CD4-positive, alpha-beta memory T cell (primary cell): ENCODE measurements at places on chromosomes 12 and 14. TPM values are rescaled to one million over a fixed set of nuclear protein-coding genes. Genes with fewer than 3 reads are reported as not detected.

PRB2 gene
- total RNA-seq = not detected

KRT81 gene
- total RNA-seq = not detected

P2RX7 gene
- total RNA-seq = 7.0 TPM

OR4M1 gene
- not detected for total RNA-seq

KLHL33 gene
- total RNA-seq = 0.15 TPM

RNF212B gene
- not detected for total RNA-seq

CFAP73 gene
- total RNA-seq = not detected

ARF6 gene
- total RNA-seq = 124 TPM

ANKRD52 gene
- total RNA-seq = 44.5 TPM

ANO4 gene
- total RNA-seq = not detected

GRCh38 chr12:1530592-1531152, 63.7 kb downstream of the FBXL14 start:
- H3K27me3 ChIP-seq = peaks cover 30% of the 10 kb centered on the region
- H3K27ac ChIP-seq = no peak overlapping the region
- peak; percentile 15 for DNase-seq
- peaks cover 37% of the 10 kb centered on the region for H3K4me1 ChIP-seq
- H3K4me3 ChIP-seq = no peak overlapping the region

DNA sequence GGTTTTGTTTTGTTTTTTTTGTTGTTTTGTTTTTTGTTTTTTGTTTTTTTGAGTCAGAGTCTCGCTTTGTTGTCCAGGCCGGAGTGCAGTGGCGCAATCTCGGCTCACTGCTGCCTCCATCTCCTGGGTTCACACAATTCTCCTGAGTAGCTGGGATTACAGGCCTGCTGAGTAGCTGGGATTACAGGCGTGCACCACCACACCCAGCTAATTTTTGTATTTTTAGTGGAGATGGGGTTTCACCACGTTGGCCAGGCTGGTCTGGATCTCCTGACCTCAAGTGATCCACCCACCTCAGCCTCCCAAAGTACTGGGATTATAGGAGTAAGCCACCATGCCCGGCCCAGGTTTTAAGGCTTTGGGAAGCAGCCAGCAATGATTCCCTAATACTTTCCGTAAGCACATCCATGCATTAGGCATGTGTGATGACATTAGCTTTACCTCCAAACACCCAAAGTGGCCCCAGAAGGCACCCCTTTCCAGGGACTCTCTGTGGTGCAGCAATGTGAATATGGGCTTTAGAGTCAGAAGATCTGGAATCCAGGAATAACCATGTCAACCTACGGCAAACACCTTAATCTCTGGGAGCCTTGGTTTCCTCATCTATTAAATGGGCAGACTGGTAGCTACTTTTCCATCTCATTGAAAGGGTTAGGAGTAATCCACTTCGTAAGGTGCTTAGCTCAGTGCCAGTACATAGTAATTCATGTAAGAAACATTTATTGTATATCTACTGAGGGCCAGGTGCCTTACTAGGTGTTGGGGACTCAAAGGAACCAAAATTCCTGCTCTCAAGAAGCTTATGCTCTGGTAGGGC, 152.9 kb downstream of the ZFP36L1 start:
- no peak overlapping the region for H3K27ac ChIP-seq
- H3K27me3 ChIP-seq = no peaks in the 10 kb centered on the region
- no peak for DNase-seq
- H3K4me3 ChIP-seq = no peak overlapping the region

DNA sequence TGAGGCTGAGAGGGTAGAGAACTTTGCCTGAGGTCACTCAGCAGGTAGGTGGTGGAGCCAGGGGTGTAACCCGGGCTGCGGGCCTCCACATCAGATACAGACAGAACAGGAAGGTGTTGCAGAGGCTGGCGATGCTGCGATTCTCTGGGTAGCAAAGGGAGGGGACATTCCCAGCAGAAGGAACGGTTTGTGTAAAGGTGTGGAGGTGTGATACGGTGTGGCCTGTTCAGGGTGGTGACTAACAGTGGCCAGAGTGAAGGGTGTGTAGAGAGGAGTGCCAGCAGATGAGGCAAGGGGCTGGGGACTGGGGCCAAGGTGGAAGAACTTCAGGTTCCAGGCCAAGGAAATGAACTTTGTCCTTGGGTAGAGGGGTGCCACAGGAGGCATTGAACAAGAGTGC, 18.2 kb upstream of the FAIM2 start:
- H3K27me3 ChIP-seq = no peaks in the 10 kb centered on the region
- H3K4me3 ChIP-seq = no peak overlapping the region
- H3K4me1 ChIP-seq = no peaks in the 10 kb centered on the region
- DNase-seq = no peak

DNA sequence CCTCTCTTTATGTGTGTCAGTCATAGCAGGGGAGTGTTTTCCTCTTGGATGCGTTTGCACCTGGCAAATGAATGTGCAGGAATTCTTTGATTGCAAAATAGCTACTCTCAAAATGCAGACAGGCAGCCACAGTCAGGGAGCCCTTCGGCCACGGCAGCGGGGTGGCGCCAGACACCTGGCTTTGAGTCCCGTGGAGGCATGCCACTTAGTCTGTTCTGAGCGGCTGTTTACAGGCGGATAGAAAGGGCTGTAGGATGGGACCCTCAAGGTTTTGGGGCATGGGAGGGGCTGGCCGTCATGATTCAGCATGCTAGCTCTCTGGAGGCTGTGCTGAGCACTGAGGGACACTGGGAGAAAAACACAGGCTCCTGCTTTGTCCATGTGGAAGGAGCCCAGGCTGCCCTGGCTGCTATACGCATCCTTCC, 117.1 kb downstream of the SLC25A47 start:
- no peak overlapping the region for H3K27ac ChIP-seq
- H3K36me3 ChIP-seq = no peaks in the 10 kb centered on the region
- no peak for DNase-seq

DNA sequence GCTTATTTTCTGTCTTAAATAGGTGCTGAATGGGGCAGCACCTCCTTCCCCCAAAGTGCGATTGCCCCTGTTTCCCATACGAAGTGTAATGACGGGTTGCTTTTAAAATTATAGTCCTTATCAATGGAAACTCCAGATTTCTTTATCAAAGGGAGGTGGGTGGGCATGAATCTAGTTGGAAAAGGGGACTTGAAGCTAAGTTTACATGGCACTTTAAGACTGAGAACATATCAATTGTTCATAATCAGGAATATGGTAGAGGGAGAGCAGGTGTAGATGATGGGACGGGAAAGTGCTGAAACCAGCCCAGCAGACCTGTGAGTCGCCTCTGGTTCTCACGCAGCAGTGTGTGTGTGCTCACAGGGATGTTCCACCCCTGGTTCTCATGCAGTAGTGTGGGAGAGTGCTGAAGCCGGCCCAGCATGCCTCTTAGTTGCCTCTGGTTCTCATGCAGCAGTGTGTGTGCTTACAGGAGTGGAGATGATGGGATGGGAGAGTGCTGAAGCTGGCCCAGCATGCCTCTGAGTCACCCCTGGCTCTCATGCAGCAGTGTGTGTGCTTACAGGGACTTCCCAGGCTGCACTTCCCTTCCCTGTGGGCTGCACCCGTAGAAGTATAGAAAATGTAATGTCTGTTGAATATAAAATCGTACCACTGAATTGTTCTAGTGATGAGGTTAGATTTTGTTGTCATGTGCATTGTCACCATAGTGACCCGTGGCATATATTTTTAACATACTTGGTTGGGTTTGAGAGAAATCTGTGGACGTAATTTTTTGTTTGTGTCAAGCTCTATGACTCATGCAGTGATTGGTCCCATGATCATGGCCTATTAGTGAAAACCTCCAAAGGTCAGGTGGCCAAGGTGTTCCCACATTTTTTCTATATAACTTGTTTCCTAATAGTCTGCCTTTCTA, 51.6 kb downstream of the GPATCH2L start:
- no peak for DNase-seq
- H3K4me3 ChIP-seq = no peak overlapping the region
- peaks cover 10% of the 10 kb centered on the region for H3K36me3 ChIP-seq
- H3K27me3 ChIP-seq = no peaks in the 10 kb centered on the region
- no peak overlapping the region for H3K27ac ChIP-seq
- no peaks in the 10 kb centered on the region for H3K4me1 ChIP-seq

GRCh38 chr12:118237908-118238307, 102.0 kb downstream of the PEBP1 start:
- peaks cover 18% of the 10 kb centered on the region for H3K36me3 ChIP-seq
- no peak overlapping the region for H3K27ac ChIP-seq
- no peak overlapping the region for H3K4me3 ChIP-seq

- no peaks in the 10 kb centered on the region for H3K27me3 ChIP-seq
- no peak overlapping the region for H3K27ac ChIP-seq
- H3K4me3 ChIP-seq = no peak overlapping the region
- no peaks in the 10 kb centered on the region for H3K36me3 ChIP-seq
Measured at GRCh38 chr12:76158518-76159321, 74.2 kb upstream of the NAP1L1 start.

- no peak for DNase-seq
- H3K27me3 ChIP-seq = no peaks in the 10 kb centered on the region
- no peaks in the 10 kb centered on the region for H3K36me3 ChIP-seq
- H3K4me3 ChIP-seq = no peak overlapping the region
- H3K4me1 ChIP-seq = no peaks in the 10 kb centered on the region
Measured at GRCh38 chr12:63362791-63363190, 211.8 kb upstream of the AVPR1A start.

DNA sequence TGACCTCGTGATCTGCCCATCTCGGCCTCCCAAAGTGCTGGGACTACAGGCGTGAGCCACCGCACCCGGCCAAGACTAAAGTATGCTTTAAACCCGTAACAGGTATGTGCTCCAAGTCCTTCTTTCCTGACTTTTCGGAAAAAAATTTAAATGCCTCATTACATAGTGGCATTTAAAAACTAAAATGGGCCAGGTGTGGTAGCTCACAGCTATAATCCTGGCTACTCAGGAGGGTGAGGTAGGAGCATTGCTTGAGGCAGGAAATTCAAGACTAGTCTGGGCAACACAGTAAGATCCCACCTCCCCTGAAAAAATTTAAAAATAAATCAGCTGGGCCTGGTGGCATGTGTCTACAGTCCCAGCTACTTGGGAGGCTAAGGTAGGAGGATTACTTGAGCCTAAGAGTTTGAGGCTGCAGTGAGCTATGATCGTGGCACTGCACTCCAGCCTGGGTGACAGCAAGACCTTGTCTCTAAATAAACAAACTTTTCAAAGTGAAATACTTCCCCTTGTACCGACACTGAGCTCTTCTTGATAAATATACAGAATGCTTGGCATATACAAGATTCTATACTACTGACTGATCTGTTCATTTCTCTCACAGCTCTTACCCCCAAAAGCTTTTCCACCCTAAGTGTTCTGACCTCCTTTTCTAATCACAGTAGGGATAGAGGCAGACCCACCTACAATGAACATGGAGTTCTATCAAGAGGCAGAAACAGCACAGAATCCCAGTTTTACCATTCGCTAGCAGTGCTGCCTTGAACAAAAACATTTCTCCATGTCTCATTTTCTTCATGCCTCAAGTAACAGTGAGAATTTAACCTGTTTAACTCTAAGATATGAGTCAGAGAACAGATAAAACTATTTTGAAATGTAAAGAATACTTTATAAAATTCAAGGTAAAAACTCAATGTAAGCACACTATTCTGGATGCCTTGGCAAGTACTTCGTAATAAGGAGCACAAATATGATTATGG, 7.9 kb downstream of the PPP4R3A start:
- no peak overlapping the region for H3K27ac ChIP-seq
- peaks cover 92% of the 10 kb centered on the region for H3K4me1 ChIP-seq
- no peak overlapping the region for H3K4me3 ChIP-seq
- H3K36me3 ChIP-seq = no peaks in the 10 kb centered on the region
- no peak for DNase-seq
- H3K27me3 ChIP-seq = no peaks in the 10 kb centered on the region

DNA sequence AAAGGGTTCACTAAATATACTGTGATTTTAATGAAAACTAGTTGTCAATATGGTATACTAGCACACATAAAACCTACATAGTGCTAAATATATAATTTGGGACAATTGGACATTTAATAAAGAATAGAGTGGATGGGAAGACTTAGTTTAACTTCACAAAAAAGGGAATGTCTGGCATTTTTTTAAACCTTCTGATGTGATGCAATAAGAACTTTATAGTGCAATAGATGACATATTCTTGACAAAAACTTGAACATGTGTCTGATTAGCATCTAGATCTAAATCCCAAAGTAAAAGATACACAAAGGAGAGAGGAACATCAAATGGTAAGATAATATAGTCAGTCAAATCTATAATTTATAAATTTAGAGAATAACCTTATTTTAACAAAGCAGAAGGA, 488.3 kb upstream of the SYT1 start:
- H3K4me1 ChIP-seq = no peaks in the 10 kb centered on the region
- H3K4me3 ChIP-seq = no peak overlapping the region
- H3K27me3 ChIP-seq = no peaks in the 10 kb centered on the region
- DNase-seq = no peak

GRCh38 chr12:58396239-58396638, 454.9 kb downstream of the ATP23 start:
- H3K4me3 ChIP-seq = no peak overlapping the region
- no peaks in the 10 kb centered on the region for H3K36me3 ChIP-seq
- H3K27me3 ChIP-seq = no peaks in the 10 kb centered on the region
- no peak for DNase-seq
- no peak overlapping the region for H3K27ac ChIP-seq

DNA sequence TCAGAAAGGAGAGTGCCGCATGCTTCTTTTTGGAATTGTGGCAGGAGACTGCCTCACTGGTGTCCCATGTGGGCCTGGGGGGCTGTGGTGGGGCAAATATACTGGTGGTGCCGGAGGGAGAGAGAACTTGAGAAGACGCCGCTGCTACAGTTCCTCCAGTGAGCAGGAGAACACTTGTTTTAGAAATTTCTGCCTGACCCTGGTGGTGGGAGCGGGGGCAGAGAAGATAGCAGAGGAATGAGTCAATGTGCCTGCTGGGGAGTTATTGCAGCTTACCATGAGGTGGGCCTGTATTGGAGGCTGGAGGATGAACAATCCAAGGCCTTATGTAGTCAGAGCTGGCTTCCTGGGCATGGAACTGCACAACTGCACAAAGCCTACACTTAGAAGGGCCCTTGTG, 211.8 kb downstream of the SNAPC1 start:
- no peak for DNase-seq
- H3K27ac ChIP-seq = no peak overlapping the region
- H3K4me3 ChIP-seq = no peak overlapping the region
- H3K4me1 ChIP-seq = no peaks in the 10 kb centered on the region
- peaks cover 5% of the 10 kb centered on the region for H3K27me3 ChIP-seq
- H3K36me3 ChIP-seq = no peaks in the 10 kb centered on the region

DNA sequence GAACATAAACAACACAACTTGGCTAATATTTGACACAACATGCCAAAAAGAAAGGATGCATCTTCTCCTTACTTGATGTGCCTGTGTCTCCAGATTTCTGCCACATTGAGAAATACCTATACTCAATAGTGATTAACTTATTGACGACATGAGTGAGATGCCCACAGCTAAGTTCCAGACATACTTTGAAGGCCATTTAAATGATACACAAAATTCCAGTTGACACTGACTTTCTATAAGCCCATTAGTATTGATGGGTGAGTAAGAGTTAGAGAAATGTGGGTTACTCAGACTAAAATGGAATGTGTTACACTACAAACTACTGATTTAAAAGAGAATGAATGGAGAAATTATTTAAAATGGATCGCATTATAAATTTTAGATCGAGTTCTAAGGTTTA, 838.2 kb upstream of the MGAT4C start:
- no peaks in the 10 kb centered on the region for H3K4me1 ChIP-seq
- H3K27me3 ChIP-seq = no peaks in the 10 kb centered on the region
- no peak overlapping the region for H3K27ac ChIP-seq
- H3K36me3 ChIP-seq = no peaks in the 10 kb centered on the region
- no peak for DNase-seq
